ENCODE measurements at places on chromosomes 16 and 17.

GRCh38 chr16:3046641-3047386 lies 453 bp downstream of the MMP25 start:
- DNase-seq = no peak

DNA sequence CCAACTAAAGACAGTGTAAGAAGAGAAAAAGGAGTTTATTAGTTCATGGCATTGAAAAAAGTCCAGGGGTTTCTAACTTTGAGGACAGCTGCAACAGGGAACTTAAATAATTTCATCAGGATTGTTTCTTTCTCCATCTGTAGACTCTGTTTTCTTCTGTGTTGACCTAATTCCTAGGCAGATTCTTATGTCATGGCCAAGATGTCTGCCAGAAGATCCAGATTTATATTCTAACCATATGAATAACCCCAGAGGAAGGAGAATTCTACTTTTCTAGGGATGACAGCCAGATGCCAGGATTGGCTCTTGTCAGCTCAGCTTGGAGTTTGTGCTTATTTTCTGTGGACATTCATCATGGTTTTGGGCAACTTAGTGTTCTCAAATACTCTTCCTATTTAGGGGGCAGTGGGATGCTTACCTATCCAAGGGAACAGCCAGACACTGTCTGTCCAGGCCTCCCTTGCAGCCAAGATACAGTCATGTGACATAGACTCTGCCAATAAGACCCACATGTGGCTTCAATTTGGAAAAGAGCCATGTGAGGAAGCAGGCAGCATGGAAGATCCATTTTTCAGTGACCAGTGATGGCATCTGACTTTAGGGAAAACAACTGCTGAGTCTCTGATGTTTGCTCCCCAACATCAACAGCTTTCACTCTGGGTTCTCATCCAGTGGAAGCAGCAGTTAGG lies 18.2 kb downstream of the PCTP start:
- no peak for DNase-seq

- peak; percentile 57 for DNase-seq
These were observed 25.0 kb downstream of the TEX14 start for GRCh38 chr17:58666858-58667267.

GRCh38 chr16:85234310-85235204 lies 122.3 kb upstream of the CIBAR2 start:
- DNase-seq = no peak

- no peak for DNase-seq
These were observed 6.4 kb downstream of the KRT38 start for GRCh38 chr17:41434415-41434814.

- no peak for DNase-seq
These were observed 23.3 kb downstream of the SLC5A11 start for GRCh38 chr16:24869033-24869432.

DNA sequence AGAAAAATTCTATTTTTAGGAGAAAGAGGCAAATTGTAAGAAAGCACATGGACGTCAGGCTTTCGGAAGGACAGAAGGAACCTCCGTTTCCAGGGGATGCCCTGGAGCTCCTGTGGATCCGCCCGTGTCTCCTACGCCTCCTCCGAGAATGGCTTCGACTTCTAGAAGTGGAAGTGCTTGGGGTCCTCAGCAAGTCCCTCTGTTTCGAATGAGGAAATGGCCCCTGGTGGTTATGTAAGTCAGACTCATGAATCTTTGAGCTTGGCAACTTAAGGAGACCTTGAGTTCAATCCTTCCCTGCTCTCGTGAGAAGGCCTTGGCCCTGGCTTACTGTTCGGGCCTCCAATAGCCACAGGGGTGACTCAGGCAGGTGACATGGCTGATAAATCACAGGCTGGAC lies 38.9 kb downstream of the COX4I1 start:
- DNase-seq = no peak

- DNase-seq = no peak
These were observed 250.0 kb downstream of the SOX9 start for GRCh38 chr17:72370819-72371218.

- no peak for DNase-seq
These were observed 175.5 kb upstream of the RBL2 start for GRCh38 chr16:53258809-53259208.

DNA sequence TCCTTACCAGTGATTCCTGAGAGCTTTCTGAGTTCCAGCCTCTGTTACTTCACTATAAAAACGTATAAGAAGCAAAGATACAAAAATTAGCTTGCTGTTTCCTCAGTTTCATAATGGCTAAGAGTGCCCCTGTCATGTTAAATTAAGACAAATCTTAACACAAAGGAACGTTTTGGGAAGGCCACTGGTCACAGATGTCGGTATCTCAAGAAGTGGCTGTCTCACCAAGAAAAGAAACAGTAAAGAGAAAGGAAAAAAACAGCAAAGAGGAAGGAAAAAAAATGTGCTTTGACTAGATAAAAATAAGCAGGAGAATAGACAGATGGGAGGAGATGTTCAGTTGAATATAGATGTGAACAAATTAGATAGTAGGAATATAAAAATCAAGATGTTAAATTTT lies 94.8 kb upstream of the AKTIP start:
- DNase-seq = no peak

- no peak for DNase-seq
These were observed 33.2 kb upstream of the HAPSTR1 start for GRCh38 chr16:9058211-9058610.

DNA sequence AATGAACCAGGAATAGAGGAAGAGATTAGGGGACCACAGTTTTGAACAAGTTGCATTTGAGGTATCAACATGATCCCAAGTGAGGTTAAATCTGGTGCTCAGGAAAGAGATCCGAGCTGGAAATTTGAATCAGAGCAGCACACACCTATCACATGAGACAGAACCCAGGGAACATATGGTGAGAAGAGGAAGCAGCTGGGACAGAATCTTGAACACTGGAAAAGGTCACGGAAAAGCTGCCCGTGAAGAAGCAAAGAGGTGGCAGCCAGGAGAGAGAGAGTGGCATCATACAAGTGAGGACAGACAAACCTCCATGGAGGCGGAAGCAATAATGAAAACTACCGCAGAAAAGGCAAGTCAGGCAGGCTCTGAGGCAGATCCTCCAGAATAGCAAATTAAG lies 36.1 kb downstream of the USP31 start:
- no peak for DNase-seq

GRCh38 chr17:21164620-21165019 lies 37.9 kb downstream of the DHRS7B start:
- no peak for DNase-seq

GRCh38 chr16:80509872-80510271 lies 30.9 kb upstream of the DYNLRB2 start:
- no peak for DNase-seq

DNA sequence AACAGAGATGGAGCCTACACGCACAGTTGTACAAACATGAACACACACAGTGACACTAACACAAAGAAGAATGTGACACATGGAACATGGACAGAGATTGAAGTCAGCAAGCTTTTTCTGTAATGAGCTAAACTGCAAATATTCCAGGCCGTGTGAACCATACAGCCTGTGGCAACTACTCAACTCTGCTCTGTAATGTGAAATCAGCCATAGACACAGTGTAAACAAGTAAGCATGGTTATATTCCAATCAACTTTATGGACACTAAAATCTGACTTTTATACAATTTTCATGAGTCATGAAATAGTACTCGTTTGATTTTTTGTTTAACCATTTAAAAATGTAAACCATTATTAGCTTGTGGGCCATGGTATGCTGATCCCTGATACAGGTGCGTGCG lies 120.2 kb downstream of the SMG6 start:
- no peak for DNase-seq

DNA sequence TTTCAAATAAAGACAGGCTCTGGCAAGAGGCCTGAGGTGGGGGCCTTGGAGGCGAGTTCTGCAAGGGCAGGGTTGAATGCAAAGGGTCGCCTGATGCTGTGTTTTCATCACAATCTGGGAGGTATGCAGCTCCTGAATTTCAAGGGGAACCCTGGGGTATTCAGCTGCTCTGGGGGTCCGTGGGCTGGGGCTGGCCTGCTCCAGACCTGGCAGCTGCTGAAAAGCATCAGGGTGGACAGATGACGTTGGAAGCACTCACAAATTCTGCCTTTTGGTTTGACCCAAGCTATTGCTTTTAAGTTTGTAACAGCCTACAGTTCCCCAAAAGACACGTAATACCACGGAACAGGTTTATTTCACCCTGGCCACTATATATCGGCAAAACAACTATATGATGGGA lies 1.3 kb downstream of the DNAH17 start:
- no peak for DNase-seq

DNA sequence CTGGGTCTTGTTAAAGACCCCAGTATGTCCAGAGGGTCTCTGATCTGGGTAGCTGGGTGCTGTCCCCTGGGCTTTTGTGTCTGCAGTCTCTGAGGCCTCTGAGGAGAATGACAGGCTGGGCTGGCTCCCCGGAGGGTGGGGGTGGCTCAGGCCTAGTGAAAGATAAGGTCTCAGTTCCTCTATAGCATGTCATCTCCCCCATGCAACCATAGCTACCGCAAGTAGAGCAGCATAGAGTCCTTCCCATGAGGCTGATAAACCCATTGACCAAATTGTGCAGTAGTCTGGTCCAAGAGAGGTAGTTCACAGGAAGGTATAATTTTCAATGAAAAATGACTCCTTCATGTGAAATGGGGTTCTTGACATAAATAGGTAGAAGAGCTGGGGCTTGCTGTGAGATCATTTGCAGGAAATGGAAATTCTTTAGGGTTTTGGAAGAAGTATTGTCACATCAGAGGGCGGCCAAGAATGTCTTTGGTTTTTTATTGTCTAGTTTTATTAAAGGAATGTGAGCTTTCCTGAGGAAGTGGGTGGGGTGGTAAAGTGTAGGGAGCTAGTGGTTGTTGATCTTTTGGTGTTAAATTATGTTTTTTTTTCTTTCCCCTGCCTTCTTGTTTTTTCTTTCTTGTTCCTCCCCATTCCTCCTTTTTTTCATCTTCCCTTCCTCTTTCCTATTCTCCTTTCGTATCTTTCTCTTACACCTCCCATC lies 21.0 kb downstream of the SLC7A6OS start:
- DNase-seq = peak; percentile 81

GRCh38 chr17:66715745-66716156 lies 119.2 kb upstream of the CACNG5 start:
- peak; percentile 22 for DNase-seq

DNA sequence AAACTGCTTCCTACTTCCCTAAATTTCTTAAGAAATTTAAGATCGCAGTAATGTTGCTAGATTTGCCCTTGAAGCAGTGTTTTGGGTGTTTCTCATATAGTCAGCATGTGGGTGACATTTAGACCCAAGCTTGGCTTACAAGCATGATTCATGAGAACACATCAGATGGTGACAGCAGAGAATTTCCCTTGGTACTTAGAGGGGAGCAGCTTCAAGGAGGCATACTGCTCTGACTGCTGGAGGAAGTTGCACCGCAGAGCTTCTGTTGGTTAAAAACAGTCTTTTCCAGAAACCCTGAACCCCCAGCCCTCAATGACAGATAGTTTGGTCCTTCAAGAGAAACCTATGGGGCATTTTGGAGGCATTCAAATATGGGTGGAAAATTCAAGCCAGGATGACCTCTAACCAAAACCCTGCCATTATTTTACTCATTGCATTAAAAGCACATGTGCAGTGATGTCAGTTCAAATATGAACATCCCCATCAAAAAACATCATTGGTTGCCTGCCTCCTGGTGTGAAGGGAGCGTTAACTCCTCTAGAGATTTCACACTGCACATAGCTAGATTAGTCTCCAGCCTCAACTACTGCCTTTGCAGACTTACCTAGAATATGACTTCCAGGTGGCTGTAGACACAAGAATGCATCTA lies 201.5 kb upstream of the CACNG5 start:
- DNase-seq = no peak

DNA sequence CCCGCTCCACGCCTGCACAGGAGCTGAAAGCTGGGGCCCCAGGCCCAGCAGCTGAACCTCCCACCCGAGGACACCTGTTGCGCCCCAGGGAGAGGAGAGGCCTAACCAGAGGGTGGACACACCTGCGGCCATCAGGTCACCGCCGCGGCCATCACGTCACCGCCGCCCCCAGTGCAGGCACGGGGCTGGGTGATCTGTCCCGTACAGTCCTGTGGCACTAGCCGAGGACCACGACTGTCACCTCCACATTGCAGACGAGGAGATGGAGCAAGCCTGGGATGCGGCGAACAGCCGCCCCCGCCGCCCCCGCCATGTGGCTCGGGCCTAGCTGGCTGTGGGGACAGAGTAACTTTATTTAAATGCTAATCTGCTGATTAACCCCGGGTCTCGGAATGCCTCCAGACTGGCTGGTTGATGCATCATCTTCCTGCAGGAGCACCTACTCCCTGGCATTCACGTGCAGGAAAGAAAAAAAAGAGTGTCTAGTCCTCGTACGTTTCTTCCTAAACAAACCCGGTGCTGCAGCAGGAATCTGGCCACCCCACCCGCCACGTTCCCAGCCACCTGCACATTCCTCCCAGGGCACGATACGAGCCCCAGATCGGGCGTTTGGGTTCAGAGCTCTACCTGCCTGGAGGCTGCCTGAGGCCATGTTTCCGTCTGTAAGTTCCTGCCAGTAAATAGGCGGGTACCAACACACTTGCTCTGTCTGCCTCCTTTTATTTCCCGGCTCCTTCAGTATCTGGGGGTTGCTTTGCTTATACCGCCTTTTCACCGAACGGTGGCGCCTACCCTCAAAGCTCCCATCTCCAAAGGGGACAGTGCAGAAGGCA lies 29.9 kb downstream of the PIEZO1 start:
- no peak for DNase-seq

DNA sequence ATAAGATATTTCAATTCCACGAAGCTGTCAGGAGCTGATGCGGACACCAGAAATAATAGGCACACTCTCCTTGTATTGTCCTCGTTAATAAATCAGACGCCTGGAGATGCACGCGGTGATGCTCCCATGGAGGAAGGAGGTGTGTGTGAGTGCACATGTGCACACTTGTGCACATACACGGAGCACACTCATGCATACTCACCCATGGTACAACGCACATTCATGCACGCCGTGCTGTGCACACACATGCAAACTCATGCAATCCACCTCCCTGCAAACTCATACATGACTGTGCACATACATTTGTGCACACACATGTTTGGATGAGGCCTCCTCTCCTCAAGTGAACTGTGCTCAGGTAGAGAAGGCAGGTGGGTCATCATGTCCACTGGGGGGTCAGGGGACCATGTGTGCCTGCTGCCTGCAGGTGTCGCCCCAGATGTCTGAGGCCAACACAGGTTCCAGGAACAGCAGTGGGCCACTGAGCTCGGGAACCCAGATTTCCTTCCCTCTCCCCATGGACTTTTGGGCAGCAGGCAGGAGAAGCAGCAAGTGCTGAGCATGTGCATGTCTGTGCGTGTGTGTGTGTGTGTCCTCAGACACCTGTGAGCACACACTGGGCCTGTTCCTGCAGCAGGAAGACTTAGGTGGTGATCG lies 165.3 kb downstream of the SDK2 start:
- no peak for DNase-seq

DNA sequence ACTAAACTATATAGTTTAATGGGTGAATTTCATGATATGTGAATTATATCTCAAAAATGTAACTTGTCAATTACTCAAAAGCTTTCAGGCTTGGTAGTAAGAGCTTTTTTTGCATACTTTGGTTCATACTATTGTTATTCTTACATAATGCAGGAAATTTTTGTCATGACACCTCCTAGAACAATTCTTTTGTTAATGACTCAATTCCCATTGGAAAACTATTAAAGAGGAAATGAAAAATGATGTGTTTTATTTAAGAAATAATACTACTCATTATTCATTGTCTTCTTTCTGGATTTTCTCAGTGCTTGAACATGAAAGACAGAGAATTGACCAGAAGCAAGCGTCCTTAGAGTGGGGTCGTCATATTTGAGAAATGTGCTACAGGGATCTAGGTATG lies 196.4 kb upstream of the KCNJ16 start:
- no peak for DNase-seq

Data from activated CD8-positive, alpha-beta memory T cell treated with anti-CD3 and anti-CD28 coated beads, Interleukin-2, amount 50 U/mL, for 48 hours (primary cell).